GM23338 (cell line): ENCODE measurements at places on chromosomes 4 and X.

- DNase-seq = no peak
Observed at GRCh38 chrX:39203427-39203826, 402.2 kb downstream of the MID1IP1 start.

GRCh38 chr4:182139491-182139890 lies 103.7 kb upstream of the TENM3 start:
- DNase-seq = no peak

GRCh38 chrX:28391528-28391927 lies 195.7 kb upstream of the IL1RAPL1 start:
- no peak for DNase-seq

- DNase-seq = no peak
Observed at GRCh38 chrX:105696870-105697269, 125.5 kb upstream of the NRK start.

GRCh38 chr4:138967313-138967712 lies 48.3 kb upstream of the NOCT start:
- no peak for DNase-seq

DNA sequence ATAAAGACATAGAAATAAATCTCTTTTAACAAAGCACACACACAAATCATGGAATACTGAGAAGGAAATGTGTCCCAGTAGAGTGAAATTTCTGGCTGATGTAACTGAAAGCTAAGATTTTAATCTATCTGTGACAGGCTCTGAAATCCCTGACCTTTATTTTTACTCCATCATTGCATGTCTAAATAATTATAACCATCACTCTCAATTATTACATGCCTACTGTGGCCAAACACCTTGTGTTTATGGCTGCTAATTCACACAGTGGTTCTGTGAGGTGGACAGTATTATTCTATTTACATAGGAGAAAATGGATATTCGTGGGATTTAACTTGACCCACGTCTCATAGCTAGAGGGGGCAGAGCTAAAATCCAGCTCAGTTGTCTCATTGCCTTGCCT lies 438.1 kb downstream of the TLL1 start:
- DNase-seq = no peak
